Effector memory CD8-positive, alpha-beta T cell (primary cell): ENCODE measurements at places on chromosomes 2 and 18.

- DNase-seq: no peak
Observed at GRCh38 chr2:170905864-170906263, 23.2 kb upstream of the GORASP2 start.

- no peak for DNase-seq
Observed at GRCh38 chr2:21395366-21395765, 271.6 kb downstream of the TDRD15 start.

DNA sequence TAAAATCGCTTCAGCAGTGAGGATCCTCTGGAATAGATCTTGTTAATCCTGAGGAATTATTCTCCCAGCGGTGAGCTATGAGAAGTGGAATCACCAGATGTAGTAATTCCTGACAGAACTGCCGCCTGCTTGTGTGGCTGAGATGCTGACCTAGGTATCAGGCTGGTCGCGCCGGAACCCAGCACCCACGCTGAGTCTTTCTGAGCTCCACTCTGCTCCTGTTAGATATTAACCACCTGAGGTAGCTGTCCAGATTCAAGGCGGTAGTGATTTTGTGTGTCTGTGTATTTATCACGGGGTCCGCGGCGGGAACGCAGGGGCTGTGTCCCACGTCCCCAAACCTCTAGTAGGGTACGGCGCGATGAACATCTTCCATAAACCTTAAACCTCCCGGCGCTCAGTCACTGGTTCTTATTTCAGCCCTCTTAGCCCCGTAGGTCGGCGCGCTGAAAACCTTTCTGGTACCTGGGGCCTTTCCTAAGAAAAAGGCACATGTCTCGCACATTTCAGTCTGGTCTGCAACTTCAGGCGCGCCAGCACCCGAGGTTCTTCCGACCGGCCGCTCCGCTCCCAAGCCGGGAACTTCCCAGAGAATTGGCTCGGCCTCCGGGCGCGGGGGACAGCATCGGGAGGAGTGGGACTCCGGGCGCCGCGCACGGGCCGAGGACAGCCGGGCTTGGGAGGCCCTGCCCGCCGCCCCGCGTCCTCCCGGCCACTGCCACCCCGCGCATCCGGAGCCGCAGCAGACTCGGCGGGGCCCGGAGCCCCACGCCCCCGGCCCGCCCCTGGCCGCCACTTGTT is 542 bp upstream of the CNNM3 start:
- DNase-seq: no peak

DNA sequence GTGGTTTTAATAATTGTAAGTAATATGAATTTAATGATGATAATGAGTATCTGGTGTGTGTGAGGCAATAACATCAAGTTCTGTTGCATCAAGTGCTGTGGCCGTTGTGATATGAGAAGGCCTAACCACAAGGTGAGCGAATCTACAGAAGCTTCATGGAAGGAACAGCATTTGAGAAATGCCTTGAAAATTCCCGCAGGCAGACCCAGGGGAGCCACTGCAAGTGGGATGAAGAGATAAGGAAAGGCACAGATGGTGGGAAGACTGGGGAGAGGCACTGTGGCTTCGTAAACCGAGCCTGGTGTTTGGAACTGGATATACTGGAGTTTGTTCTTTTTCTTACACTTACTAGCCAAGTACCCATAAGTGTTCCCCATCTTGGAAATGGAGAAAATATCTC is 357.5 kb downstream of the PTPRM start:
- no peak for DNase-seq

DNA sequence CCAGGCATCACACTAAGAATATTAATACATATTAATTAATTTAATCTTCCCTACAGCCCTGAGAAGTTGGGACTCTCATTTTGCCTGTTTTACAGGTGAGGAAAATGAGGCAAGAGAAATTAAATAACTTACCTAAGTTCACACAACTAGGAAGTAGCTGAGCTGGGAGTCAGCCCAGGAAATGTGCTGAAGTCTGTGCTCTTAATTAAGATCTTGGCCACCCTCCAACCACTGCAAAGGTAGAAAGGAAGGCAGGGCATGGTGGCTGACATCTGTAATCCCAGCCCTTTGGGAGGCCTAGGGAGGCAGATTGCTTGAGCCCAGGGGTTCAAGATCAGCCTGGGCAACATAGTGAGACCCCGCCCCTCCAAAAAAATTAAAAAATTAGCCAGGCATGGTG is 12.9 kb upstream of the MGAT4A start:
- no peak for DNase-seq

DNA sequence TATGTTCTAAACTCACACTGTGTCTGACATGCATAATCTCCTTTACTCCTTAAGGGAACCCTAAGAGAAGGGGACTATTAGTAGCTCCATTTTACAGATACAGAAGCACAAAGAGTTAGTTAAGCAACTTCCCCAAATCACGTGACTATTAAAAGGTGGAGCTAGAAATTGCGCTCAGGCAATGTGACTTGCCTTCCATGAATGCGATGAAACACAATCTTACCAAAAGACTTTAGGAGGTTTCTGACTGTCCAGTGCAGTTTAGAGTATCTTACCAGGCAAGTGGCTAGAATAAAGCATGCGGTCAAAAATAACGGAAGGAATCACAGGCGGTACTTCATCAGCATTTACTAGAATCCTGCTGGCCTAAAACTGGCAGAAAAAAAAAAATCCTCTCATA is 70.4 kb downstream of the ZNF521 start:
- DNase-seq: no peak
